ENCODE measurements at places on chromosomes 4 and X. TPM values are rescaled to one million over a fixed set of nuclear protein-coding genes. Genes with fewer than 3 reads are reported as not detected.

DNA sequence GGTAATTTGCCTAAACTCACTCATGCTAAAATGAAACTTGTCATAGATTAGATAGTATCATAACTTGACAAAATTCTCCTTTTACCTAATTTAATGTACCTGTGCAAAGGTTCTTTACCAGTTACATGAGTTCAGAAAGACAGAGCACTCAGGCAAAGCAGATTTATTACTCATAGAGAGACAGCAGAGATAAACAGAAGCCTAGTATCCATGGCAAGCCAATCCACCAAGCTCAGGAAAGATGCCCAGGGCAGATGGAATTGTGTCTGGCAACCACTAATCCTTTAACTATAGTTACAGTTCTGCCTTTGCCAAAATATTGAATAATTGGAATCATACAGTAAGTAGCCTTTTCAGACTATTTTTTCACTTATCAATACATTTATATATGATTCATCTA, 826.2 kb downstream of the TECRL start:
- no peak for DNase-seq

DNA sequence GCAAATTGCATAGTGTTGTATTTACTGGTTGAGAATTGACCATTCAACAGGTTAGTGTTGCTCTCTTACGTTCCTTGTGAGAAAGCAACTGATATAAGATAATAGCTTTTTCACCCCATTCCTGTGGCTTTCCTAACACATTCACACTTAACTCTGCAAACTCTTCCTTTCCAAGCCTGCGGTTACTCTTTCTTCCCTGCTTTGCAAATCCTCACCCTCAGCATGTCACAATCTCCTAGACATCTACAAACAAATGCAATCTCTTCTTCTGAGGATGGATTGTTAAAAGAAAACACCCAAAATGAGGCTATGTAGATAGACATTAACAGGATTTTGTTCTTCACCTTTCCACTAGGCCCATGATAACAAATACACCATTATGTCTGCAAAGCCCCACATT, 771.7 kb upstream of the PCDH7 start:
- no peak for DNase-seq

DNA sequence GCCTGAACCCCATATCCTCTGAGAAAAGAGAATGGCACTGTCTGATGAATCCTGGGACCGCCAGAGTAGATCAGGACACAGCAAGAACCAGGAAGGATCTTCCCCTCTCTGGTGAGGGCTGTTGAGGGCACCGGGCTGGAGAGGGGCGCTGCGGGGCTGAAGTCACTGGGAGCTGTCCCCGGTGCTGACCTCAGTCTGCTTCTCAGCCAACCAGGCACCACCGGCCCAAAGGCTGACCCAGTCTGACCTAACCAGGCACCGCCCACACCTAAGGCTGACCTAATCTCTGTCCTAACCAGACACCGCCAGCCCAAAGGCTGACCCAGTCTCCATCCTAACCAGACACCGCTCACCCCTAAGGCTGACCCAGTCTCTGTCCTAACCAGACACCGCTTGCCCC, 82.8 kb downstream of the CPZ start:
- peak; percentile 16 for DNase-seq

DNA sequence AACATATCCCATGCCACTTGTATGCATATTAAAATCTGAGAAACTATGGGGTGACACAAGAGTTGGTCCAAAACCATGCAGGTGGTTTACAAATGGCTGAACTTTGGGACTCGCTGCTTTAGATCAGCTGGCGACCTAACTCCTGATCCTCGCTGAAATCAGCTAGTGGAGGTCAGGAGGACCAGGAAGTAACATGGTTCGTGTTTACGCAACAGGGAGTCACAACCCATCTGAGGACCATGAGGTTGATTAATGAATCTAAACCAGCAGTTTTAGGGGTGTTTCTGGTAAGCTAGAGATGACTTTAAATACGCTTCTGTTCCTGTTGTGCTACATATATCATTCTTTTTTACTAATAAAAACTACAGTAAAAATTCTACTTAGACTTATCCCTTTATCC, 12.9 kb downstream of the TSPAN5 start:
- DNase-seq: no peak

DNA sequence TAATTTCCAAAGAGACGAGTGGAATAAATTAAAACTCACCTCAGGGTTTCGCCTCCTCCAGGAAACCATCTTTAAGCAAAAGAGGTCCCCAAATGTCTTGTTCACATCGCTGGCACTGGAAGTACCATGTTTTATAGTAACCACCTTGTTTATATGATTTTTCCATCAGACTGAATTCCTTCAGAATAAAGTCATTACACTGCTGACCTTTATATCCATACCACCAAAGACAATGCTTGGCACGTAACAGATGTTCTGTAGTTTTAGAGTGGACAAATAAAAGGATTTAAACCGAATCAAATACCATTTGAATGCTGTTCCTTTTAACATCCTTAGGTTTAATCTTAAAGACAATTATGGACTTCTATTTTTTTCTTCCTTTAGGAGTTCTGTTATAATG, 4.7 kb downstream of the NUDT6 start:
- no peak for DNase-seq

DNA sequence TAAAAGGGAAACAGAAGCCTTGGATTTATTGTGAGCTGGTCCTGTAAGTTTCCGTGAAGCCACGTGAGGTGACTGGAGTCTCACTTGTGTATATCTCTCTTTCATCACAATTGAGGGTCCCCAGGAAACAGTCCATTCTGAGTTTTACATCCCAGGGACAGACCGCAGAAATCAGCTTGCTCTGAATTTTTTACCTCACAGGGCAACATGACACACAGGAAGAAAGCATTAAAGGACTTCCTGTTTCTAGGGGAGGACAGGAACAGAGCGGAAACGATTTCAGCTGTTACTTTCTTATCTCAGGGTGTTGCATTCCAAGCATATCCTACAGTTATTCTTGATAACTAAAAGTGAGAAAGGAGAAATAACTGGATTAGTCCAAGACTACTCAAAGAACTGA, 553.5 kb downstream of the TRAM1L1 start:
- no peak for DNase-seq

Gene FGB
- polyA plus RNA-seq: 10.6 TPM

Gene TFE3
- 24.9 TPM for polyA plus RNA-seq

Gene CORIN
- polyA plus RNA-seq: 5.2 TPM

Gene TACR3
- 2.2 TPM for polyA plus RNA-seq

Gene GAGE12E
- not detected for polyA plus RNA-seq

Gene TMEM156
- 4.9 TPM for polyA plus RNA-seq

Measured in right renal cortex interstitium (tissue), 3 donors.